ENCODE measurements at places on chromosomes 2 and 18.

DNA sequence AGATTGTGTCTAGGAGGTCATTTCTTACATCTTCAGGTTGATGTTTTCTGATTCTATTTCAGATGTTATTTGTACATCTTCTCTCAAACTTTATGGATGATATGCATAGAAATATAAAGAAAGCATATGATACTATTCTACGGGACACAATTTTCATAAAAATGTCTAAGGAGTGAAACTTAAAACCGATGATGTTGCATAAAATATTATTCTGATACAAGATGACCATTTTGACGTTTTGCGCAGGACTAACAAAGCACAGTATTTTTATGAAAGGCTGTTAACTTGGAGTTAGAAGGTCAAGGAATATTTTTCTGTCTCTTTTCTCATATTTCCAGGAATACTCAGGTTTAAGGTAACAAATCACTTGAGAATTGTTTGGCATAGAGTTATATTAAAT is 8.7 kb downstream of the NETO1 start:
- DNase-seq, result no peak

GRCh38 chr2:151918308-151918707 is 90.1 kb upstream of the ARL5A start:
- DNase-seq, result peak; percentile 53

DNA sequence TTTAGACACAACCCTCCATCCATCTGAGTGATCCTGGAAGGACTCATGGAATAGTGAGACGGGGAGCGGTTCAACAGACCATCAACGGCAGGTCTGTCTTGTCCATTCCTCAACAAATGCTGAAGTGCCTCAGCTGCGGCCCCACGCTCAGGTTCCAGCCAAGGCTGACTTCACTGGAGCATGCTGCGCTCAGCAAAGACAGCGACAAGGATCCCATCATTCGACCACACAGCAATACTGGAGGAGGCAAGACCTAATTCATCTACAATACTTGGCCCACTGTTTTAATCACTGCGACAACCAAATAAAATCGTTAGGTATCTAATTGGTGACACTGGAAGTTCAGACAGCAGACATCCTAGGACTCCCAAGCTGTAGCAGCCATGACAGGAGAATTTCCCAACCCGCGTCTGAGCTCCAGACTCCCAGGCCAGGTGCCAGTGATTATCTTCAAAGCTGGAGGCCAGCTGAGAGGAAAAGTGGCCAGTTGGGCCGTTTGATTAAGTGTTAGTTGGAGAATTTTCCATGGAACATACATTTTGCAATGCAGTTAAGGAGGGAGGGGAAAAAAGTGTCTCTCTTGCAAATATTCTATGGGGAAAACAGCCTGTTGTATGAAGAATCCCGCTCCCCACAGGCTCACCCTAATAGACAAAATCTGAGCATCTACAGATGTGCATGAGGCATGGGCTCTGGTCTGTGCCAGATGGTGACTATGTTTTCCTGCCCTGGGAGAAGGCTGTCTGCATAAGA is 92.5 kb upstream of the SLC35G4 start:
- no peak for DNase-seq

GRCh38 chr2:39435741-39436591 is 1.1 kb downstream of the MAP4K3 start:
- peak; percentile 28 for DNase-seq

DNA sequence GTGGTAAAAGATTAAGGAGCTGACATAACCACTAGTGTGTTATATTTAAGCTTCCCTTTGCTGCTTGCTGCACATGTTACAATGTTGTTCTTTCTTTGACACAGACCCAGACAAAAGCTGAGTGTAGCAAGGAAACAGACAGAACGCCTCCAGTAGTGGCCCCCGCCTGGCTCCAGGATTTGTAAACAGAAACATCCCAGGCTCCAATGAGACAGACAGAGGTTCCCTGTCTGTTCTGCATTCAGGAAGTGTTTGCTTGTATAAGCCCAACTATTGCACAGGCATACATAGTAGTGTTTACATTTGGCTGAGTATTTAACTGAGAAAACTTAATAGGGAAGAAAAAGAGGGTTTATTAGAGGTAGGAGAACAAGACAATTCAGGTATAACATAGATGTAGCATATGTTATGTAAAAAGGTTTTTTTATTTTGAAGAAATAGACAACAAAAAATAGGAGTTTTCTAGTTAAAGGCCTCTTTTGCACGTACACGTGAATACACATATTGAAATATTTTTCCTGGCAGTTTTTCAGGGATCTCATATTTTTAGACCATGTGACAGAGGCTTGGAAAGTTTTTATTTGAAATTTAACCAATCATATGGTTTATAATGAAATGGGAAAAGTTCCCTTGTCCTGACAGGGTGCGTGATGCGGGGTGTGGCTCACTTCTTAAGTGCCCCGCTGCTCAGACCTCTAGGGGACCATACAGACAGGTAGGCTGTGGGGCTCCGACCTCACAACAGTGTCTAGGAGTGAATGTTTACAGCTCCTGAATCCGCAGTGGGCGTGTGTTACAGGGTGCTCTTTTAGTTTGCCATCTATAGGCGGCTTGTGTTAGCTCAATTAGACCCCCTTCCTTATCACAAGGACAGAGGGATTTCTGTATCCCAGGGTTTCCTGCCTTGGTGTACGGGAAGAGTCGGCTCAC is 118.4 kb downstream of the BMPR2 start:
- DNase-seq, result peak; percentile 43
